ENCODE measurements at places on chromosomes 6 and 20.

- DNase-seq, result no peak
These were observed 263.0 kb downstream of the ZNF217 start for GRCh38 chr20:53330601-53331140.

GRCh38 chr20:57794600-57795341, 85.0 kb upstream of the PMEPA1 start:
- no peak for DNase-seq

DNA sequence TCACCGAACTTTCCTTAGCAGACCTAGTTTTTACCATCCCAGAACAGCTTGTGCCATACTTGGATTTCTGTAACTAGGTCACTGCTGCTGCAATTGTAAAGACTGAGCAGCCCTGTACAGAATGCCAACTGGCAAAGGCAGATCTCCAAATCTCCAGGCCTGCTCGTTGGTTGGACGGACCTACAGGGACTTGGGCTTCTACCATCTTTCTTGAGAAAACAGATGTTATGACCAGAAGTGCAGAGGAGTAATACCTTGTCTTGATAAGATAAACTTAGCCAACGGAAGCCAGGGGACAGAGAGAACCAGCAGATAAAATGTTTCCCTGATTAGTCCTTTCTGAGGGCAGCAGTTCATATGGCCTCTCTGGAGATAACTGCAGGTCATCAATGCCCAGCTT, 304.1 kb downstream of the RFPL4B start:
- no peak for DNase-seq

DNA sequence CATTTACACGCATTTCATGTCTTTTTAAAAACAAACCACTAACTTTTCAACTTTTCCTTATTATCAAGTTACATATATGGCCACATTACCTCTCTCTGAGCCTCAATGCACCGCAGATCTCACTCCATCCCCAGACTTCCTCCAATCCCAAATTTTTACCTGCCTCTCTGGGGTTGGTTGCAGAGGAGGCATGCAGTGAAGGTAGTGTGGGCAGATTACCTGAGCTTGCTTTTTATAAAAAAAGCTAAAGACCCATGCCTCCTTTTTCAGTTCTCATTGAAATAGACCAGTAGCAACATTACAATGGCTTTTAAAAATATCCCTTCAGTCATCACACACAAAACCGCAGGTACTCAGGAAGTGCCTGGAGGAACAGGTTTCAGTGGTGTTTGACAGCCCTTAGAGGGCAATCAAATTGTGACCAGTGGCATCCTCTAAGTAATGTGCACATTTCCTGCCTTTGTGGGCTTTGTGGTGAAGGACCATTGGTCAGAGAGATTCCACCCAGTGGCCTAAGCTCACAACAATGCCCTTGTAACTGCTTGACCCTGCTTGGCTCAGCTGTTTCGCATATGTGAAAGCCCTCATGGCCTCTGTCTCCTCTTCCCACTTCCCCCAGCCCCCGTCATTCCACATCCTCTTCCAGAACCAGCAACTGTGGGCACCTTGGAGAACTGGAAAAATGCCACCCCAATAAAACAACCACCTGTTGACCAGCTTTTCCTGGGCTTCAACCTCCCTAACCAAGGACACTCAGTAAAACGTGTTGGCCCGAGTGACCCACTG, 30.2 kb upstream of the IL17A start:
- DNase-seq, result no peak

DNA sequence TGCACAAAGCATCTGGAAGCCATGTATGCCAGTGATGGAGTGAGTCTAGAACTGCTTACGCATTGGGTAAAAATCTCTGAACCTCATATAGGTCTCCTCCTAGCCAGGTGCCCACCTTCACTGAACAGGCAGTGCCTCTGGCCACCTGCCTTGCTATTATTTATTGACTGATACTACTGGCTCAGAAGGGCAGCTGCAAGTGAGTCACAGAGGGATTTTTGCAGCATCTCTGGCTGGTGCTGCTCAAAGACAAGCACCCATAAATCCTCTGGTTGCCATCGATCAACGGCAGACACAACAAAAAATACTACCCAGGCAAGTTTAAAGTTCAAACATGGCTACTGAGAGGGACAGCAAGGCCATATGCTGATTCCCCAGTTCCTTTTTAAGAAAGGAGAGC, 279.4 kb downstream of the UBE3D start:
- DNase-seq, result no peak
